ENCODE measurements at places on chromosomes 4 and X. TPM values are rescaled to one million over a fixed set of nuclear protein-coding genes. Genes with fewer than 3 reads are reported as not detected.

DNA sequence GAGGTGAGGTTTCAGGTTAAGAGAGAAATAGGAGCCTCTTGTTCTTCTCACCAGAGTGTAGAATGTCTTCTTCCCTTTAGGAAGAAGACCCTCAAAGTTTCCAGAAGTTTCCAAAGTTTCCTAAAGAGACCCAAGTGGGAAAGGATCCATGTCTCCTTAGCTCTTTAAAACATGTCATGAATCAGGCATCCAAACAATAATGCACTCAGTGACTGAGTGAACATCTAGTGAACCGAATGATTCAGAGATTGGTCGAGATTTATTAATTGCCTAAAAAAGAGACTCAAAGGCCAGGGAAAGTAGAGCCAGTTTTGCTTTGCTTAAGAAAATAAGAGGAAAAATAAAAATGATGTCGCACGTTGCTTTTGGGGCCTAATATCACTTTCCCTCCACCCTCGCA, 29.4 kb downstream of the FGF5 start:
- DNase-seq, result no peak

GRCh38 chr4:163070023-163070422, 96.7 kb downstream of the NAF1 start:
- DNase-seq, result no peak

The BEND4 gene
- total RNA-seq, result 0.03 TPM

DNA sequence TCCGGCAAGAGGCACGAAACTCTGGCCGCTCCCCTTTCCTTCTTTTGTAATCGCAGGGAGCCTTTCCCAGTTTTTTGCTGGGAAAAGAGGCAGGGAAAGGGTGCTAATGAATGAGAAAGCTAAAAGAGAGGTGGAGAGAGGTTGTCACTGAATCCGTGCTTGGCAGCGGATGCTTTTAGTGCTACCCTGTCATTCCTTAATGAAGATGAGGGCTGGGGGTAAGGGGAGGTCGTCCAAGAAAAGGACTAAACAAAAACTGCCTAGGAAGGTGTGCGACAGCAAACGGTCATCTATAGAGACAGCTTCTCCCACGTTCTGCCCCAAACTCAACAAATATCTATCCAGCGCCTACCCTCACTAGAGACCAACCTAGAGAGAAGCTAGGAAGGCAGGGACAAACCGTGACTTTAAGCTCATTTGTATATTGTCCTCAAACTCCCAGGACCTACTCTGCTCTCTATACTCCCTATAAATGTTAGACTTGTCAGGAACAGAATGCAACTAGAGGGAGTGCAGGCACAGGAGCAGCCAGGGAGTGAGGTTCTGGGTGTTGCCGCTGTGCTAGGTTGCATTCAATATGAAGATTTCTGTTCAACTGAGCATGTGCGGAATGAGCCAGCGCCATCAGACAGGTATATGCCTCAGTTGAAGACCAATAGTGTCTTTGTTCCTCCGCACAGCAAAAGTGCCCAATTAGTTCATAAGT, 777 bp upstream of the CASK start:
- DNase-seq, result no peak

- no peak for DNase-seq
Measured at GRCh38 chr4:183268556-183268955, 51.5 kb downstream of the CLDN22 start.

GRCh38 chr4:147638942-147639341, 21.7 kb downstream of the TMEM184C start:
- DNase-seq, result no peak

GRCh38 chrX:22192419-22193060, 80.2 kb upstream of the CBLL2 start:
- peak; percentile 67 for DNase-seq

- no peak for DNase-seq
Measured at GRCh38 chrX:154046940-154047610, 27.4 kb upstream of the IRAK1 start.

- DNase-seq, result peak; percentile 33
Measured at GRCh38 chrX:47283015-47283771, 50.4 kb downstream of the USP11 start.

DNA sequence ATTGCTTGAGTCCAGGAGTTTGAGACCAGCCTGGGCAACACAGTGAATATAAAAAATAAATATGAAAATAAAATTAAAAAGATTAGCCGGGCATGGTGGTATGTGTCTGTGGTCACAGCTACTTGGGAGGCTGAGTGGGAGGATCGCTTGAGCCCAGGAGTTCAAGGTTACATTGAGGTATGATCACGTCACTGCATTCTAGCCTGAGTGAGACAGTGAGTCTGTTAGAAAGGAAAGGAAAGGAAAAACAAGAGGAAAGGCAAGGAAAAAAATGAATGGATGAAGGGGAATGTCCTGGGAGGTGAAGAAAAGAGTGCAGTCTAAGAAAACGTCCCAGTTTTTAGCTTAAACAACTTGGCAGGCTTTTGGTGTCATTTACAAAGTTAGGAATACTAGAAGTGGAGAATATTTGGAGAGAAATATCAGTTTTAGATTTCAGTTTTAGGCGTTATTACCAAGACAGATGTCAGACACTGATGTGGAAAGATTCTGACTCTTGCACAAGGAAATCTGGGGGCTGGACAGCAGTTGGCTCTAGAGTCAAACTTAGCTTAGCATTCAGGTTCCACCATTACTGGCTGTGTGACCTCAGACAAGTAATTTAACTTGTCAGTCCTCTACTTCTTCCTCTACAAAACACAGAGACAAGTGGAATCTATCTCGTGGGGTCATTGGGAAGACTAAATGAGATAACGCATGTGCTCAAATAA, 139.0 kb downstream of the TSPAN5 start:
- DNase-seq, result no peak

GRCh38 chr4:53686521-53686920, 95.2 kb upstream of the LNX1 start:
- DNase-seq, result no peak

- DNase-seq, result no peak
Measured at GRCh38 chr4:165805406-165805805, 67.6 kb upstream of the TLL1 start.

DNA sequence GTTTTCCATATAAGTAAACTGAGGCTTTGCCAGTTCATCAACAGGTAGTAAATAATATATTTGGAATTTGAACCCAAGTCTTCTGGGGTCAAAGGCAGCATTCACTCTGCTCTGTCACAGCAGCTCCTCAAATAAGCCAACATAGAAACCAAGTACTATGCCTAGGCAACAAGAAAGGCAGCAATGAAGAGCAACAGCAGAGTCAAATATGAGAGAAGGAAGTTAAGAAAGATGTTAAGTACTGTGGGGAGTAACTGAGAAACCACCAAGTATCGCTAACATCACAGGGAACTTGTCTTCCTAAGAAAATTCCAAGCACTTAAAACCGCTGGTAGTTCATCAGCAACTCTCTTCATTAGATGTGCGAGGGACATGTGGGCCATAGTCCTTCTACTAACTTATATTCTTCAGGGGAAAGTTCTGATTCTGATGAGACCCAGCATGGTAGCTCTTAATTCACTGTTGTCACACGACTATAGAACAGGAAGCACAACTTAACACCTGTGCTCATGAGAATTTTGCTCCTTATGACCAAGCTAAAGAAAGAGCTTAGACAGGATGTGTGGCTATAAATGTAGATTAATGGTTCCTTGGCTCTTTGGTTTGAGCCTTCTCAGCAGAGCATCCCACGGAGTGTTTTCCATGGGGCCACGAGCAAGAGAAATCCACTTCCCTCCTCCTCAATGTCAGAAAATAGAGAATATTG, 107.8 kb downstream of the AR start:
- no peak for DNase-seq

GRCh38 chr4:155442267-155443105, 65.7 kb upstream of the MAP9 start:
- DNase-seq, result peak; percentile 80

DNA sequence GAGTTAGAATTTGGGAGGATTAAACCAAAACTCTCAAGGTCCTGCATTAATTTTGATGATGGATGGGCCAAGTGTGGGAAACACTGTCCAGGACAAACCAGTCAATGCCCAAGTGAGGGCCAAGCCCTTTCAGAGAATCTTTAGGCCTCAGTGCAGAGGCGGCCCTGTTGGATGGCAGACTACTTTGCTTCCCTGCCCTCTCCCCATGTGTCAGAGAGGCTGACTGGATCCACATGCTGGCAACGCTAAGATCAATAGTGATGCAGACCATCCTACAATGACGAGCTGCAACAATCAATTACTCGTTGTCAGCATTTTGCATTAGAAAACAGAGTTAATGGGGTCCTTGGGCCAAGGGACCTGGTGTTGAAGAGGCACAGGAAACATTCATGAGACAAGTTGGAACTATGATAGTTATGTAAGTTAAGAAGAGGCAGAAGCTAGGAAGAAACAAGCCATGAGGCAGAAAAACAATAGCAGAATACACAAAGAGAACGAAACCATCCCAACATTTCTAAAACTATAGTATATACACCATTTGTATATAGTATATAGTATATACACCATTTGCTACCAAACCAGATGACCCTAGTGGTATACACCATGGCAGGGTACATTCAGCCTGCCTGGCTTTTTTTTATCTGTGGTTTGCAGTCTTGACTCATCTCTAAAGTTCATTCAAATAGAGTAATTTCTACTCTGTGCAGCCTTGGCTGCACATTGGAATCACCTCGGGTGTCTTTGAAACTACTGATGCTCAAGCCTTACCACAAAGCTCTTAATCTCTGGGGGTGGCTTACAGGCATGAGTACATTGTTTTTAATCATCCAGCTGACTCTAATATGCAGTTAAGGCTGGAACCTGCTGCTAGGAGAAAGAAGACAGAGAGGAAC, 147.7 kb upstream of the GYPA start:
- no peak for DNase-seq

DNA sequence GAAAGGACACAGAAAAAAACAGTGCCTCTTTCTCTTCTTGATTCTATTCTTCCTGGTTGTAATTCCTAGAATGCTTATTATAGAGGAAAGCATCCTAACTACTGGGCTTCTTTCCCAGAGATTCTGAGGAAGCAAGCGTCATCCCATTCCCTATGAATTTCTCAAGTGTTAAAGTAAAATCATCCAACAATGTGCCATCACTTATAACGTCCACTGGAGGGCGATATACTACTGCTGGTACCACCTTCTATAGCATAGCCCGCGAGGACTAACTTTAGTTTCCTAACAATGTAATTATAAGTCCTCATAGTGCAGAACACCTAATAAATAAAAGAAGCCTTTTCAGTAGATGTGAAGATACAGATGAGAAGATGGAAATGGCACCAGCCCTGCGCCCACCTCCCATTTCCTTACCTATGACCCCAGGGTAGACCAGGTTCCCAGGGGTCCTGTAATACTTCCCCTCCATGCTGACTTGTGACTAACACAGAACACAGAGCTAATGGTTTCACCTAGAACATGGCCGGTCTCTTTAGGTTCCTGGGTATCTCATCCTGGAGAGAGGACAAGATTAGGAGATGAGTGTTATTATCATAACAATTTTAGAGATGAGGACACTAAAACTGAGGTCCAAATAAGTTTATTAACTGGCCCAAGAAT, 4.2 kb downstream of the CENPVL3 start:
- no peak for DNase-seq

- DNase-seq, result no peak
Measured at GRCh38 chrX:13235930-13236329, 83.9 kb downstream of the ATXN3L start.

- DNase-seq, result no peak
Measured at GRCh38 chr4:147987252-147987651, 255.4 kb downstream of the ARHGAP10 start.

The NR0B1 gene
- total RNA-seq, result not detected

DNA sequence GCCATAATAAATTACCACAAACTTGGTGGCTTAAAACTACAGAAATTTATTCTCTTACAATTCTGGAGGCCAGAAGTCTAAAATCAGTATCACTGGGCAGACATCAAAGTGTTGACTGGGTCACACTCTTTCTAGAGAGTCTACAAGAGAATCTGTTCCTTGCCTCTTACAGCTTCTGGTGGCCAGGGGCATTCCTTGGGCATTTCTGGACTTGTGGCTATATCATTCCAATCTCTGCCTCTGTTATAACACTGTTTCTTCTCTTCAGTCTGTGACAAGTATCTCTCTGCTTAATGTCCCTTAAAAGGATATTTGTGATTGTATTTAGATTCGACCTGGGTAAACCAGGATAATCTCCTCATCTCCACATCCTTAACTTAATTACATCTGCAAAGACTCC, 207.3 kb upstream of the DCAF8L1 start:
- DNase-seq, result no peak
